Pancreas (tissue), 10 donors: ENCODE measurements at places on chromosomes 3 and 15.
A peak's percentile ranks its signal among the peaks of the same experiment; 100 is the strongest.

GRCh38 chr15:93894438-93895036, 336.8 kb upstream of the MCTP2 start:
- DNase-seq, result no peak

- DNase-seq, result no peak
Observed at GRCh38 chr3:193732391-193732790, 139.4 kb downstream of the OPA1 start.

DNA sequence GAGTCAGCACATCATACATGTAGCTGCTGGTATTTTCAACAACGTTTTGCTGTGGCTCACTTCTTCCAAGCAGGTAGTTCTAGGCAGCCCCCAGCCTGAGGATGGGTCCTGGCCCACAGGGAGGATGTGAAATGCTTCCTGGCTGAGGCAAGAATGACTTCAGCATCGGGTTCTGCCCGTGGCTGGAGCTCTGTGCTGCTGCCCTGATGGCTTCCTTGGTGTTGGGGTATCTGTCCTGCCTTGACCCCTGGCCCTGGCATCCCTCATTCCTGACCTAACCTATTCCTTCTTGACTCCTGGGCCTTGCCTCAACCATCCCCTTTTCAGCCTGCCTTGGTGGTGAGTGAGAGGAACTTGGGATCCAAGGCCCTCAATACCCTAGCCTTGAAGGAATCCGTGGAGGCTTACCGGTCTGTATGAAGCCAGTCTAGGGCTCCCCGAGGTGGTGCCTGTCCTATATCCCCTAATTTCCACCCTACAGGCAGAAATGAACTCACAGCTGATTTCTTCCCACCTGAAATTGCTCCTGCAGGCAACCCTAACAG, 300.6 kb downstream of the TLE3 start:
- DNase-seq, result peak; percentile 8

DNA sequence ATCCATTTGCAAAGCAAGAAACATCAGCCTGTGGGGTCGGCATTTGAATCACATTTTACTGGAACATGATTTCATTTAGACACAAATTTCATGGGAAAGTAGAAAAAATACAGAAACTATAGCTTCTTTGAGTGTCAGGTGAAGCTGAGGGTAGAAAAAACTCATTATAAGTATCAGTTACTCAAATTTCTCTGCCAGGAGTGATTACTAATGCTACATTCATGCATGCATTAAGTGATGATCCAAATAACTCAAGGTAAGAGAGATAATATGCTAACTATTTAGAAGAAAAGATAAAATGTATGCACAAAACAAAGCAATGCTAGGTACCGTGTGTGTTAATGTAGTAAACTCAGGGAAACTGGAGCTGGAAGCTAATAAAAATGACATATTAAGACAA, 406.0 kb downstream of the GAP43 start:
- no peak for DNase-seq

- no peak for DNase-seq
Observed at GRCh38 chr3:194404365-194405140, 5.5 kb upstream of the GP5 start.

DNA sequence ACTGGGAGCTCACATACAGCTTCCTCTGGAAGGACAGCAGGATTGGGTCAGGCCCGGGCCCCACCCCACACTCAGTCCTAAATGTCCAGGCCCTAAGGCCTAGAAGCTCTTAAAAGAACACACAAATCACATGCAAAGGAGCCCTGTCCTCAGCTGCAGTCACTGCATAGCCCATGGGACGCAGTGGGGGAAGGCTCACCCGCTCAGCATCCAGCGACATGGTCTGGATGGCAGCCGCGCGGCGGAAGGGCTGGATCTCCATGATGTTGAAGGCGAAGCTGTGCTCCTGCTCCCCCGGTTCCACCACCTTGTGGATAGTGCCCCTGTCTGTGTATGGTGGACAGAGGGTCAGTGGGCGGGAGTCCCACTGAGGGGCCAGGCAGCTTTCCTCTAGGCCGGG, 22.1 kb downstream of the SEMA7A start:
- DNase-seq, result no peak

DNA sequence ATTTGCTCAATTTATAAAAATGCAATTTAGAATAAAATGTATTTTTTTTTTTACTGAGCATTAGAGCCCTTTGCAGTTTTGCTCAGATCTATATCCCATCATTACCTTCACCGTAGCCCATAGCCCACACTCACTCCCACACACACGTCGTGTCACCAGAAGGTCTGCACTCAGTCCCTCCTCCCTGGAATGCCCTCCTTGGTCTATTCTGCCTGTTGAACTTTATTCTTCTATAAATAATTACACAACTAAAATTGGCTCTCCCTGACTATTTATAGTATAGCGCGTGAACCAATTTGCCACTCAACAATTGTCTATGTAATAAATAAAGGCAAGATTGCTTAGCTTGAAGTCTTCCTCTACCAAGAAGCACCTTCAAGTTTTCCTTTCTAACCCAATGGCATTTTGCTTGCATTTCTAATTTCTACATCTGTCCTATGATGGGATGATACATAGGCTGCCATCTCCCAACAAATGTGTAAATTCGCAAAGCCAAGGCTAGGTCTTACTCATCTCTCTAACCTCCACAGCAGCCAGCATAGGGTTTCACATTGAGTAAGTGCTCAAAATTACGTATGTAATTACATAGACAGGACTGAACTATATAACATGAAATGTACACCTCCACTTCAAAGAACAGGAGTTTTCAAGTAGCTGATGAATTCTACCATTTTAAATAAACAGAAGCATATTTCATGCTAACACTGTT, 172.0 kb upstream of the HES1 start:
- no peak for DNase-seq

DNA sequence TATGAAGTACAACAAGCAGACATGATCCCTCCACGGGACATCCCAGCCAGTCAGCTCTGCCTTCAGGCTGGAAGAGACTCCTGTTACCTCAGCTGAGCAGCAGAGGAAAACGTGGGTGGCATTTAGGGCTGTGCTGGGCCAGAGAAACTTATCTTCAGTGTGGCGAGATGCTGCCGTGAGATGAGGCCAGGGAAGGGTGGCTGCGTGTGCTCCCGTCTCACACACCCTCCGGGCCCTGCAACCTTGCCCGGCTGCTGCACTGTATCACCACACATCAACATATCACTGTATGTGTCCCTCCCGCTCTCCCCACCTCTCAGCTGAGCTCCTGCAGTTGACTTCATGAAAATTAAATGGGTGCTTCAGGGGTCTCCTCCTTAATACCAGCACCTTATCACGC, 23.4 kb downstream of the BMF start:
- DNase-seq, result no peak

DNA sequence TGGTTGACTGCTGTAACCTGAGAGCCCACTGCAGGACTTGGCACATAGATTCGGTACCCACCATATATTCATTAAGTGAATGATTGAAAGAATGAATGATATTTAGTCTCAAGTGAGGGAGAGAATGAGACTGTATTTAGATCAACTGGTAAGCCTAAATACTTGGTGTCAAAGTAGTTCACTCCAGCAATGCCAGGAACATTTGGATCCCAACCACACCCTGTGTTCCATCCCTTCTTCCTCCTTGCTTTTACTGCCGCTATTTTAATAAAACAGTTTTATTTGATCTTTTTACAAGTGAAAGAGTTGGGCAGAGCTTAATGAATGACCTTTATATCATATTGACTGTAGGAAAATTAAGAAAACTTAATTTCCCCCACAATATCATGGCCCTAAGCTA, 473.6 kb upstream of the CBLB start:
- no peak for DNase-seq

DNA sequence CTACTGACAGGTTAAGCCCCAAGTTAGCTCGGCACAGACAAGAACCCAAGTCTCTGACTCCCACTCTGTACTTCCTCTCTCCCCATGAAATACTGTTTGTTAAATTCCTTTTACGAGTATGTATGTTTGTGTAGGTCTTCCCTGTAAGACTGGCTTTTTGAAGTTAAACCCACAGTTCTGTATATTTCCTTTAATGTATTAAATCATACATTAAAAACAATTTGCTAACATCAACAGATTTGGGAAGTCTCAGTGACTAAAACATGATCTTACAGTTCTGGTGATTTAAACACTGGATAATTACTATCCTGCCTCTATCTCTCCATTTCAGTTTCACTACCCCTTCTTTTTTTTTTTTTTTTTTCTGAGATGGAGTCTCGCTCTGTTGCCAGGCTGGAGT, 4.4 kb downstream of the CMTM6 start:
- DNase-seq, result no peak

DNA sequence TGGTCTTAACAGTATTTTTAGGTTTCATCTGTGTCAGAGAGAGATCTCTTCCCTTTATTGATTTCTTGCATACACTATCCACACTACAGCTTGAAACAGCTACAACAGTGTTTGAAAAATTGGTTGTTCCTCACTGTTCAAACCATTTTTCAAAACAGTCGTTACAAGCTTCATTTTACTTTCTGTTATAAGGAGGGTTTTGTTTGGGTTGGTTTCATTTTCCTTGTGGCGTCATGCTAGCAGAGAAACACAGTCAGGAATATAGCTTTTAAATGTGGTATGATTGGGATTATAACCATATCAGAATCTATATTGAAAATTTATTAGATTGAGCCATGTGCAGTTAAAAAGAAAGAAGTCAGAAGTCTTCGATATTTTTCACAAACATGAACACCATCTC, 400.6 kb downstream of the ZBTB20 start:
- no peak for DNase-seq

GRCh38 chr15:39167164-39168058, 413.5 kb upstream of the THBS1 start:
- no peak for DNase-seq

DNA sequence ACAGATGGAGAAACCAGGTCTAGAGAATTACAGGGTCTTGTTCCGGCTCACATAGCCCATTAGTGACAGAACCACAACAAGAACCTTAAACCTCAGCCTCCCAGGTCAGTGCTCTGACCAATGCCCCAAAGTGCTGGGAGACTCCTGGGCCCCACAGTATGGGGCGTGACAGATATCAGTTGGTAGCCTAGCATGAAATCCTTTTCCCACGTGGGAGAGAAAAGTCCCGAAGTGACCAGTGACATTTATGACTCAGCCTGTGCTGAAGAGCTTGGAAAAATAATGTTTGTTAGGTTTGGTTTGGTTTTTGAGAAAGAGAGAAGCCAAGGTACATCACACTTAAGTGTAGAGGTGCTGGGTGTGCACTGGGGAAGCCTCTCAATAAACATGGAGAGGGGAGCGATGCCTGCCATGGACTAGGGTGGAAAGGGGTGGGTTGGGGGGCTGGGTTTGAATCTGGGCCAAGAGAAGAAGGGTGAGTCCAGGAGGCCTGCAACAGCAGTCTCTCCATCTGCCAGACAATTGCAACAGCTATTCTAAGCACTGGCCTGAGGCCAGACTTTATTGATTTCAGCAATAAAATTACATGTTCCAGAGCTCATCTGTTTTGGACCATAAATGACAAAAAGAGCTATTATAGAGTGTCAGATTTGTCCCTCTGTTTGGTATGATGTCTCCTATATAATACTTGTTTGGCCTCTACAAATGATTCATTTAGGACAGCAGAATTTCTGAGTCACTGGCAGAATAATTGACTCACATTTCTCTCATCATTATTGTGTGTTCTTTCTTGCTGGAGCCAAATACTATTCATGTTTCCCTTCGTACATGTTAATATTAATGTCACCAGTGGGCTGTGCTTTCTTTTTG, 43.4 kb downstream of the C2CD4A start:
- DNase-seq, result no peak

GRCh38 chr3:127193775-127194174, 844 bp downstream of the PRR23E start:
- no peak for DNase-seq

GRCh38 chr3:167843886-167844285, 108.4 kb downstream of the SERPINI1 start:
- no peak for DNase-seq

DNA sequence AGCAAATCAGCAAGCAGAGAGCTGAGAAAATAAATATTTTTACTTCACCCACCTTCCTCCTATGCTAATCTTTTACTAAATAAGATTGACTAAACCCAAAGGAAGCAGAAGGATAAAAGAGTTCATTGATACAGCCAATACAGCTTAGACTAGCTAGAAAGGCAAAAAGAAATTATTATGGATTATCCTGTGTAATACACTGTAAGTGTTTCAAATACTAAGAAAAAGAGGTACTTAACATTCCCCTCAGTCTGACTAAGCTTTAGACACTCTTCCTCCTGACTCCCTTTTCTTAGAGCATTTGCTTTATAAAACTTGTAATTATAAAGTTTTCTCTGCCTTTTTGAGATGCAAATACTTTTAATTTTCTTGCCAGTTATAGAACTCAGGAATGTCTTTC, 848.9 kb upstream of the CADM2 start:
- DNase-seq, result no peak

DNA sequence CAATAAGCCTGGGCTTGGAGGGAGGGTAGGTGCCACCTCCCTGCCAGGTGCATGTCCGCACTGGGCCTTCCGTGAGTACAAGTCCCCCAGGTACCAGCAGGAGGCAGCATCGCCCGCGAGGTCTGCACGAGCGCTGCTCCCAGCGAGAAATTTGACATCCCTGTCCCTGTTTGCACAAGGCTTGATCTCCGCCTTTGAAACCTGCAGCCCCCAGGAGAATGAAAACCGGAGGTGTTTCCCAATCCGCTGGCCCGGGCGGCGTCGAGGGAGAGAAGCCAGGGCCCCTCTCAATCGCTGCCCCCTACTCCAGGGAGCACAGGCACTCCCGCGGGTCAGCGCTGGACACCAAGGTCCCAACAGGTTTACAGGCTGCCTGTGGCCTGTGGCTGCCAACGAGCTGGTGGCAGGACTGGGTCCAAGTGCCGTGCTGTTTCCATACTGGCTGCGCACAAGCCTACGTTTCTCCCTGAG, 961 bp downstream of the HAPLN3 start:
- peak; percentile 86 for DNase-seq

DNA sequence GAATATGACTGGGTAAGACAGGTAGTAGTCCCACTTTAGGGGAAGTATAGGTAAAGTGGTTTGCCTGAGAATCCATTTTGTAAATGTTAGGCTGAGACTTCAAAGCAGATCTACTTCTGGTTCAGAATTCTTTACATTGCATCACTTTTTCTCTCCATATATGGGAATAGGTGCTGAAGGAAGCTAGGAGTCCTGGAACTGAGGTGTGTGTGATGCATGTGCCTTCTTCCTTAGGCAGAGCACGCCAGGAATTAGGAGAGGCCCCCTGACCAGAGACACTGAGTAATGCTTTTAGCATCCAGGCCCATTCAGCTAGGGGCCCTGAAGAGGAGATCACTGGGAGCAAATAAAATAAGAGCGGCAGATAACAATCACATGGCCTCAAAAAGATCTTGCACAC, 69.2 kb upstream of the DCP1A start:
- no peak for DNase-seq

DNA sequence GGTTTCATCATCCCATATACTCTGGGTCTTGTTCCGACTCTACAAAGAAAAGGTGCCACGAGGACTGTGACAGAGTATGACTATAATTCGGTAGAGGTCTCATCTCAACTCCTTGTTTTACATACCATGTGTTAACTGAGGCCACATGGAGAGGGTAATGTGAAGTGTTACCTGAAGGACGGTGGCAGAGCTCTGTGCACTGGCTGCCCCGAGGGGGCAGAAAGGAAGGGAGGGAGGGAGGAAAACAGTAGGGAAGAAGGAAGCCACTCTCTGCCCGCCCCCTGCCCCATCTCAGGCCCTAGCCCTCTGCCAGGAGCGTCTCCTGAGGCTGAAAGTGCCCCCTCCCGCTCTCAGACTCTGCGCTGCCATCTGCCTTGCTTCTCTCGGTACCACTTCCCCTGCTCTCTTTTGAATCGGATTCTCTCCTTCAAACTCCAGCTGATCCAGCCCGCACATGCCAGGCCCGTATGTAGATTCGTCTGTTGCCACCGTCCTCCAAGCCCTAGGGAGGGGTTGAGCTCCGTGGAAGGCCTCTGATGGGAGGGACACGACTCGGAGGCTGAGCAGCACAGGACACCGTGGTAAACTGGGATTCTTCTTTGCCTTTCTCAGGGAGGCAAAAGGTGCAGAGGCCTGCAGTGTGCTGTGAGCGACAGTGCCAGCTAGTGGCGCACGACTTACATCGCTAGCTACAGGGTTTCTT, 70.5 kb upstream of the ATP10A start:
- peak; percentile 31 for DNase-seq
